ENCODE measurements at places on chromosomes 3 and 15.

DNA sequence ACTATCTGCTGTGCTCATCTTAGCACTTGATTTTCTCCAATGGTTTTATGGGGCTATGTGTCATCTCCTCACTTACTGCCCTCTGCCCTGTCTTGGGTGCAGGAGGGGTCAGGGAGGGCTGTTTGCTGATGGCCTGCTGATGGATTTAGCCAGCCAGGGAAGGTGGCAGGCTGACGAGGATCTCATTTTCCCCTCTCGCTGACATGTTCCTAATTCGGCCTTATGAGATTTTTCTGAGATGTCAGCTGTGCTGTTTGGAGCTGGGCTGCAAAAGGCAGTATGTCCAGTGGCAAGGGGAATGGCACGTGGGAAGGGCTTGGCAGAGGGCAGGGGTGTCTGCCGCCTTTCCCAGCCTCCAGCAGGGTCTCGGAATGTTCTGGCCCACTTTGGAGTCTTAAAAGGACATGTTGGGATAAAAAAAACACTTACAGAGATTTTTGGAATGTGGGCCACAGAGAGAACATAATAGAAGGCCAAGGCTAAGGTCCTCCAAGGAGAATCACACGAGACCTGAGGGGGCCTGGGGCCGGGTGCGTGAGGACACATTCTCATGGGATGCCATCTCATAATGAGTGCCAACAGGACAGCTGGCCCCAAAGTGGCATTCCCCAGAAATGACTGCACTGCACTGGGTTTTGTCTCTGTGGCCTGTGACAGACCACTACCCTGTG lies 303.8 kb downstream of the TLE3 start:
- no peak for DNase-seq

GRCh38 chr15:50627351-50628055 lies 59.1 kb downstream of the TRPM7 start:
- no peak for DNase-seq

GRCh38 chr3:89625945-89626344 lies 518.5 kb downstream of the EPHA3 start:
- no peak for DNase-seq

DNA sequence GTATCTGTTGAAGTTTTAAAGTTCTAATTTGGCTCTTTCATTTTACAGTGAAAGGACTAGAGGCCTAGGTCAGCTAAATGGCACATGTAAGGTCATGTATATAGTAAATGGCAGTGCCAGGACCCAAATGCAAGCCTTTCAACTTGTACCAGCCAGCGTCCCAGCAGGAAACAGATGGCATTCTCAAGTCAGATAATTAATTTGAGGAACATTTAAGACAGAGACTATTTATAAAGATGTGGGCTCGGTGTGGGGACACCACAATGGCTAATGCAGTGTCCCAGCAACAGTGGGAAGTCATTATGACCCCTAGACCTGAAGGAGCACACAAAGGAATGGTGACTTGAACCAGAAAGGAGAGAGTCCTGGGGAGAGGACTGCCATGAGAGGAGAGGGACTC lies 6.1 kb downstream of the MINDY4B start:
- DNase-seq, result no peak
